Dermis microvascular lymphatic vessel endothelial cell (primary cell): ENCODE measurements at places on chromosomes 5 and 9. TPM values are rescaled to one million over a fixed set of nuclear protein-coding genes. Genes with fewer than 3 reads are reported as not detected.
A peak's percentile ranks its signal among the peaks of the same experiment; 100 is the strongest.

DNA sequence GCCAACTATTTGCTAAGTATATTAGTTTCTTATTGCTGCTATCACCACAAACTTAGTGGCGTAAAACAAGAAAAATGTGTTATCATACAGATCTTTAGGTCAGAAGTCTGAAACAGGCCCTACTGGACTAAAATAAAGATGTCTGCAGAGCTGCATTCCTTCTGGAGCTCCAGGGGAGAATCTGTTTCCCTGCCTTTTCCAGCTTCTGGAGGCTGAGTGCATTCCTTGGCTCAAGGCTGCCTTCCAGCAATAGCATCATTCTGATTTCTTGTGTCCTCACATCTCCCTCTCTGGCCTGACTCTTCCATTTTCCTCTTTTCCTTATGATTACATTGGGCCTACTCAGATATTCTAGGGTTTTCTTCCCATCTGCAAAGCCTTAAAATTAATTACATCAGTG is 15.9 kb downstream of the MAN2A1 start:
- DNase-seq: no peak

- DNase-seq: peak; percentile 47
Measured at GRCh38 chr5:116766470-116766947, 191.9 kb upstream of the SEMA6A start.

DNA sequence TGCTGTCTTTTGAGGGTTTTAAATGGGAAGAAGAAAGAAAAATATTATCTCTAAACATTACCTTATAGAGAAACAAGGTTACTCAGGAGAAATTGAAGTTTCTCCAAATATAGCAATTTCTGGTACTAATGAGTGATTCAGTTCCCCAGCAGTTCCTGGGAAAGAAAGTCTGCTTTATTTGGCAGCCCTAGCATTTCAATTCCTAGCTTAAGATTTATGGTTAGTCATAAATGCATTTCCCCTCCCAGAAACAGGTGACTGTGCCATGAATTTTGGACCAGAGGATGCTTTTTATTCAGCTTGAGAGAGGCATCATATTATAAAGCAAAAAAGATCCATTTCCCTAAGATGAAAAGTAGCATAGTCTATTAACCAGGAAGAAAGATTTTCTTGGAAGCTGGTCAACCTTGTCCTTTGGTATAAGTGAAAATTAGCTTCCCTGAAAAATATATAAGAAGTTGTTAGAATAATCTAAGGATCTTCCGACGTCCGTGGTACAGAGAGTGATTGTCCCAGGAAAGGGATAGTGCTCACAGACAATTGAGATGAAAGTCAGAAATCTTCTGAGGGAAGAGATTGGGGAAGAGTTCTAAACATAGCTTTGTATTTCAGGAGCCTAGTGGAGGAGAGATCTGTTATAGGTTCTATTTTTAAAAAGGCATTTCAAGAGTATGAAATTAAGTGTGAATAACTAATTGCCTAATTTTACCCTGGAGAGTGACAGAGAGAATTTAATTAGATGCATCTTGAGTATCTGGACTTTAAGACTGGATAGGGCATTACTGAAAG is 164.9 kb downstream of the ESM1 start:
- DNase-seq: peak; percentile 62

DNA sequence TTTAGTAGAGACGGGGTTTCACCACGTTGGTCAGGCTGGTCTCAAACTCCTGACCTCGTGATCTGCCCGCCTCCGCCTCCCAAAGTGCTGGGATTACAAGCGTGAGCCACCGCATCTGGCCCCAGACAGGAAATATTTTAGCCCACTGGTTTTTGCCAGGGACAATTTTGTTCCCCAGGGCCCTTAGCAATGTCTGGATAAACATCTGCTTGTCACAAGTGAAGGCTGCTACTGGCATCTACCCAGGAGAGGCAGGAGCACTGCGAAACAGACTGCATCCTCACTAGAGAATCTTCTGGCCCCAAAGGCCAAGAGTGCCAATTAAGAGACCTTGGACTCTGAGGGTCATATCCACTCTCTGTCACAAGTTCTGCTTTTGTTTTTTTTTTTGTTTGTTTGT is 2.4 kb upstream of the TPRN start:
- no peak for DNase-seq

- DNase-seq: peak; percentile 10
Measured at GRCh38 chr9:136947955-136948510, 3.0 kb downstream of the C8G start.

- no peak for DNase-seq
Measured at GRCh38 chr5:137199201-137199600, 299.9 kb downstream of the SPOCK1 start.

- no peak for DNase-seq
Measured at GRCh38 chr5:110925398-110925797, 146.1 kb upstream of the TSLP start.

- peak; percentile 36 for DNase-seq
Measured at GRCh38 chr9:122095010-122095767, 2.1 kb upstream of the TTLL11 start.

- DNase-seq: no peak
Measured at GRCh38 chr5:135205632-135206349, 171.8 kb upstream of the PITX1 start.

GRCh38 chr9:130022566-130023143 is 20.3 kb downstream of the FNBP1 start:
- DNase-seq: no peak

GRCh38 chr5:41414598-41414997 is 95.8 kb downstream of the PLCXD3 start:
- peak; percentile 63 for DNase-seq

- no peak for DNase-seq
Measured at GRCh38 chr5:155027993-155028629, 14.6 kb downstream of the KIF4B start.

PCDHA10 gene
- under 0.01 and 0.13 TPM in 2 replicates for total RNA-seq

FAXDC2 gene
- 5.0 and 14.4 TPM in 2 replicates for total RNA-seq
